ENCODE measurements at places on chromosomes 3 and 15. TPM values are rescaled to one million over a fixed set of nuclear protein-coding genes. Genes with fewer than 3 reads are reported as not detected.

SMCO1 gene
- total RNA-seq, result not detected

CRABP1 gene
- total RNA-seq, result not detected

DNA sequence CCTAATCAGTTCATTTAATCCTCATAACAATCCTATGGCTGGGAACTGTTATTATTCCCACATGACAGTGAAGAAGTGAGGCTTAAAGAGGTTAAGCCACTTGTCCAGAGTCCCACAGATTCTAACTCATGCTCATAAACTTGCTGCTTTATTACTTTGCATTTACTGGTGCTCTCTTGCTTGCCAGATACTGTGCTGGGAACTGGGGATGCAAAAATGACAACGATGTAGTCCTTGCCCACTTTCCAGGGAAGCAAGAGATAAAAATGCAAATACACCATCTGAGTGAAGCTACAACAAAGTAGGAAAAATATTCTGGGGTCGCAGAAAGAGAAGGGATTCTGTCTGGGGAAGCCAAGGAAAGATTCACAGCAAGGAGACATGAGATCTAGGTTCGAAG lies 335.0 kb downstream of the VPS13C start:
- DNase-seq, result no peak

DNA sequence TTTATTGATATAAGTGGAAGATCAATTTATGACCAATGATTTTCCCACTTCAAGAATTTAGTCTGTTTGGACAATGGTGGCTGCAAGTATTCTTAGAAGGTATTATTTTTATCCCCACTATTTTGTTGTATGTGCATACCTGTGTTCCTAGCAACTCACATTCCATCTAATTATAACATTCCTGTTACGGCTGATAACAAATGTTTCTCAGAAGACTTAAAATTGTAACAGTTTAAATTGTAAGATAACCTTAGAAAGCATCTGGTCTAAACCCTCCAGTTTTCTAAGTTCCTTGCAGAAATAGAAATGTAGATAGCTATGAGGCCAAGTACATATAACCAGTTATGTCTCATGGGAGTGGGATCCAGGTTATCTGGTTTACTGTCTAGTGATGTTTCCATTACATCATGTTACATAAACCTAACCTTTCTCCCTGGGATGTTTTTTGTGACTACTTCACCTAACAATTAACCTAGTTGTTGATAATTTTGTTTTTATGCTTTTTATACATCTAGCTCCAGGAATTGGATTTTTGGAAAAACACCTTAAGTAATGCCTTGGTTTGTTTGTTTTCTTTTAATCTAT lies 11.1 kb upstream of the MFN1 start:
- no peak for DNase-seq

- peak; percentile 20 for DNase-seq
Measured at GRCh38 chr3:128011140-128011539, 41.1 kb upstream of the SEC61A1 start.

DNA sequence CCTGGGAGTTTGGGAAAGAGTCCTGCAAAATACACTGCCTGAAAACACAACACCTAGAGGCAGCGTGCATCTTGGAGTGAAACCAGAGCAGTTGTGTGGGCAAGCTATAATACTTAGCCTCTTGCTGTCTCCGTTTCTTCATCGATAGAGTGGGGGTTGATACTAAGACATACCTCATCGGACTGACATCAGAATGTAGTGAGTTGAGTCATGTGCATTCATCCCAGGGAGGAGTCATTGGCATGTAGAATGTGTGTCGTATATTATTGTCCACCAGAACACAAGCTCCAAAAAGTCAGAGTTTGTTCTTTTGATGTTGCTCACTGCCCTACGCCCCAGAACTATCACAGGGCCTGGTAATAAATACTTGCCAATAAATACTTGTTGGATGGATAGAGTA lies 4.3 kb downstream of the SNTN start:
- peak; percentile 35 for DNase-seq

DNA sequence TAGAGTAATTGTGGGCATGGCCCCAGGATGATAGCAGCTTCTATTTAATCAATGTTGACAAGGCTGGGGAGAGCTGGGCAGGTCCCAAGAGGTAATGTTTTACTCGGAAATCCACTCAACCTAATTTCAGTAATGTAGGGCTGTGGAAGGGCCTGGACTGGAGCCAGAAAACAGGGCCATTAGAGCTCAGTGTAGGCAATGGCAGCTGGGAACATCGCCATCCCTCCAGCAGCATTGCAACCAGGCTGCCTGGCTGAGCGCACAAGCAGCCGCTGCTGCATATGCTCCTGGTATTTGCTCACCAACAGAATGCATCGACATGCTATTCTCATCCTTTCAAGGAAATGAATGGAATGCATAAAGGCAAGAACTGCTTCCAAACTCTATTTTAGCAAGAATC lies 90.0 kb downstream of the GAP43 start:
- no peak for DNase-seq
